ENCODE measurements at places on chromosomes 12 and 14.

GRCh38 chr12:42299392-42300308 lies 26.2 kb downstream of the ZCRB1 start:
- DNase-seq = peak; percentile 28

DNA sequence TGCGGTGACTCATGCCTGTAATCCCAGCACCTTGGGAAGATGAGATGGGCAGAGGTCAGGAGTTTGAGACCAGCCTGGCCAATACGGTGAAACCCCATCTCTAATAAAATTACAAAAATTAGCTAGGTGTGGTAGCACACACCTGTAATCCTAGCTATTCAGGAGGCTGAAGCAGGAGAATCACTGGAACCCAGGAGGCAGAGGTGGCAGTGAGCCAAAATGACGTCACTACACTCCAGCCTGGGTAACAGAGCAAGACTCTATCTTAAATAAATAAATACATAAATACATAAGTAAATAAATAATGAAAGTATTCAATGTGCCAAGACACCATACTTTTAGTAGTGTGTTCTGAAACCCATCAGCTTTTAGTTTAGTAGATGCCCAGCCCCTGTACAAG lies 308.1 kb upstream of the FLRT2 start:
- DNase-seq = no peak

DNA sequence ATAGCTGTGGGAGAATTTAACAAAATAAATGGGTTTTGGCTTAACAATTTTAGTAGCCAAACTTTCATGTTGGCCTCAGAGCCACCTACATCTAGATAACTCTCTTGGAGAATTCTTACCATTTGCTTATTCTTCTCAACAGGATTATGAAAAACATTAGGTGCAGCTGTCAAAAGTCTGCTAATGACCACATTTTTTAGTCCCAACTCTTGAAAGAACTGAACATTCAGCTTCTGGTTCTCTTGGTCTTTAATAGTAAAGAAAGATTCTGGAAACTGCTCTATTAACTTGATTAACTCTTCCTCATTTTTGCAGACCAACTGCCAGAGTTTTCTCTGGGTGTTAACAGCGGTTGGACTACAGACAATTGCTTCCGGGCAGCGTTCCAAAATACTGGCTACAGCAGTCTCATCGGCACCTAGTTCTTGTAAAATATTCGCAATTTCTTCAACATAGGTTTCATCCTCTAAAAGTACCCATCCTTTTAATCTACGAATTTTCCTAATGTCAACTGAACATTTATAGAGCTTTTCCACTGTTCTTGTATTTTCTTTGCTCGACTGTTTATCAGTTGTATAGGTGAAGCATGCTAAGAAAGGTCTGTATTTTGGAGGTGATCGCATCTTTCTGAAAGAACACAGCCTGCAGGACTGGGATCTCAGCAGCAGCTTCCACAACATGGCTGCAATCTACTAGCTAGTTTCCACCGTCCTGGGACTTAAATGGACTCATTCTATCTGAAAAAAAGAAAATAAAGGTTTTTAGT lies 8.7 kb downstream of the MTERF2 start:
- no peak for DNase-seq

DNA sequence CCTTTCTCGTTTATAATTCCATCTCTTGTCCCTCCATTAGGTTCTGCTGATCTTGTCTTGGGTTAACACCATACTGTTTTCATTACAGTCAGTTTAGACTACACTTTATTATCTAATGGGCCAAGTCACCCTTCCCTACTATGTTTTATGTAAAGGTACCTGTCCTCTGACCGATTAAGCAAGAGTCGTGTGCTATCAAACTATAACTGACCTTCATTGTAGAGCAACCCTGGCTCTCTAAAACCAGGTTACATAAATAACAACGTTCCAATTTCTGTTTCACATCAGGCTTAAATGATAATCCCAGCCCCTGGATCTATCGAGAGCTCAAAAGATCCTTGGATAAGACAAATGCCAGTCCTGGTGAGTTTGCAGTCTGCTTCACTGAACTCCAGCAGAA lies 16.7 kb downstream of the OAS2 start:
- DNase-seq = no peak

DNA sequence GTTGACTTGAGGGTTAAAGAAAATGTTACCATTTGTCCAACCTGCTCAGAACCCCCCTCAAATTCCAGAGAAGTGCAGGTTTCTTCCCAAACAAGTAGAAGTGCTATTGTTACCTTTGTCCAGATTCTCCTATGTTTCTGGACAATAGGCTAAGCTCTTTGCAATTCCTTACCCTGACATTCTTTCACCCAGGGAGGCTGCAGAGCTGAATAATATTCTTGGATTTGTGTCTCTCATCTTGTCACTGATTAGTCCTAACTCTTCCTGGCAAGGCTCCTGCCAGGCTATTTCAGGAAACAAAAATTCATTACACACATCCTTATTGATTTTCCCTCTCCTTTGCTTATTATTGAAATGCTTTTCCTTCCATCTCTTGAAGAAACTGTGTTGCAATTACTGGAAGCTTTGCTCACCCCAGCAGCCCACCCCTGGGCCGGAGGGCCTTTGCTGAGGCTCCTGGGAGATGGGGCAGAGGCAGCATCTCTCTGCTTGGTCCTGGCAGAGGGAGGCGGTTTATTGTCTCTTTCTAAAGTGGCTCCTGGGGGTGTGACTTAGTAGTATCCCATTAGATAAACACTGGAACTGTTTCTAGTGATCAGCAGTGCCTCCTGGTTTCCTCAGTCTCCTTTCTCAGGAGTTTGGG lies 207.5 kb upstream of the PELI2 start:
- DNase-seq = no peak

DNA sequence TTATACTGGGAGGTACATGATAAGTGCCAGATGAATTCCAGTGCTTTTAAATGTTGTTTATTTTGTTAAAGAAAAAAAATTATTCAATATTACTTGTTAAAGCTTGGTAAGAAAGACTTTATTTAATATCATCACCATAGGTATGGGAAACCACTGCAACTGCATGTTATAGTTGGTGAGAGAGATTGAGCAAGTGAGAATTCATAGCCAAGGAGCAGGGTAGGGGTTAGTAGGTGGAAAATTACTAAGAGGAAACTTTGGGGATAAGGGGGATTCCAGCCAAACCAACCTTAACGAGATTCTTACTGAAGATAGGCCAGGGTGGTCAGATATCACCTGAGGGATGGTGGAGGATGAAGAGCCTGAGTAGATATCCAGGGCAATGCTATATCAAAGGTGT lies 38.4 kb downstream of the SLC16A7 start:
- DNase-seq = no peak

- DNase-seq = no peak
These were observed 160.1 kb downstream of the TMX1 start for GRCh38 chr14:51400139-51400538.

GRCh38 chr14:101017209-101017608 lies 113.7 kb upstream of the RTL1 start:
- no peak for DNase-seq

GRCh38 chr12:122005252-122005776 lies 16.4 kb upstream of the BCL7A start:
- no peak for DNase-seq

DNA sequence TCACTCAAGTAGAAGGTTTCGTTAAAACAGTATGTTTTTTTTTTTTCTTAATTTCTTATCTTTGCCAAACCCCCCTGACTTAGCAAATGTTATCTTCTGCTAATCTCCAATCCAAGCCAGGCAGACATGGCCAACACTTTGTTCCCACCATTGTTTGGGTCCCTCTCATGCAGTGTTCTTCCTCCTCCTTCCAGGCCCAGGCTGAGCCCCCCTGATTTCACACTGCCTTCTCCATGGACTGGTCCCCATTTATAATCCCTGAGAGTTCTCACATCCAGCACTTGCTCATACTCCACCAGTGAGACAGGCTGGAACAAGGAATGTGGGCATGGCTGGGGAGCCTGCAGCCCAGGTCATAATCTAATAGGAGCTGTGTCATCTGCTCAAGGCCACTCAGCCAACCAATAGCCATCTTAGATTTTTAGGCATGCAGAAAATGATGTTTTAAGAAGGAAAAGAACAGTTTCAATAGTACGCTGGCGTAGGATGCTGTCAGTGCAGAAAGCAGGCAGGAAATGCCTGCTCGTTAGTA lies 238.4 kb upstream of the CCDC196 start:
- no peak for DNase-seq

GRCh38 chr12:89384050-89384758 lies 31.9 kb upstream of the DUSP6 start:
- no peak for DNase-seq

DNA sequence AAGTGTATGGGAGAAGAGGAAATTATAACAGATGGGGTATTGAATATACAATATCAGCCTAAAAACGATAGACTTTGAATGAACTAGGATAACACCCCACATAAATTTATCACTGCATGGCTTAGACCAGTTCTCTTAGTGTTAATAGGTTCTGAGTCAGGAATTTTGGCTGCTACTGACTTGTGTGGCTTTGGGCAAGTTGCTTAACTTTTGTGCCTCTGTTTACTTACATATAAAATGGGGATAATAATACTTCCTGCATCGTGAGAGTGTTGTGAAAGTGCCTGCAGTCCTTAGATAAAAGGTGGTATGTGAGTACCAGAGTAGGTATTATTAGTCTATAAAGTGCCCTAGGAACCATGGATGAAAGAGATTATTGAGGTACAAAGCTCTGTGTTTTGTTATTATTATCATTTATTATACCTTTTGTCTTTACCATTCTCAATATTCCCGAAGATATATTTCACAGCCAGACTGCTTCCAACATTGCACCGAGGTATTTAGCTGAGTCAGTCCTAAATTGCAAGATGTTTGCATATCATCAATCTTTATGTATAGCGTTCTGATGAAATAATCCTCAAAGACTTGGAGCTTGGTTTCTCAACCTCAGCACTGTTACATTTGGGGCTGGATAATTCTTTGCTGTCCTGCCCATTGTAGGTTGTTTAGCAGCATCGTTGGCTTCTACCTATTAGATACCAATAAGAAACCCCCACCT lies 2.3 kb upstream of the PAWR start:
- DNase-seq = no peak

DNA sequence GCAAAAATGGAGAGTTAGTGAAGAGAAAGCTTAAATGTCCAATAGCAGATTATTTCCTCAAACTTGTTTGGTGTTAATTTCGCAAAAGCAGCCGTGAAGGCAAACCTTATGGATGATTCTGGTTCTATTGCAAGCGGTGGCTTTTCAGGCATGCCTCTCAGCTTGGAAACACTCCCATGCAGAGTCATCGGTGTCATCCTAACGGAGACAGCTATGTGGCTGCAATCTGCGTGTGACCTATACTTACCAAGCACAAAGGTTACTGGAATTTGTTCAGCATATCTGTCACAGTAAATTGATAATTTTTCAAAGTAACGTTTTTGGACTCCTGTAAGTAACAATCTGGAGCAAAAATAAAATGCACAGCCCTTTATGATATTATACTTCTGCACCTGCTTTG lies 5.0 kb downstream of the BEST3 start:
- DNase-seq = no peak

- no peak for DNase-seq
These were observed 9.0 kb downstream of the MLXIP start for GRCh38 chr12:122087431-122088178.

GRCh38 chr14:100130521-100130920 lies 28.9 kb downstream of the DEGS2 start:
- DNase-seq = no peak

DNA sequence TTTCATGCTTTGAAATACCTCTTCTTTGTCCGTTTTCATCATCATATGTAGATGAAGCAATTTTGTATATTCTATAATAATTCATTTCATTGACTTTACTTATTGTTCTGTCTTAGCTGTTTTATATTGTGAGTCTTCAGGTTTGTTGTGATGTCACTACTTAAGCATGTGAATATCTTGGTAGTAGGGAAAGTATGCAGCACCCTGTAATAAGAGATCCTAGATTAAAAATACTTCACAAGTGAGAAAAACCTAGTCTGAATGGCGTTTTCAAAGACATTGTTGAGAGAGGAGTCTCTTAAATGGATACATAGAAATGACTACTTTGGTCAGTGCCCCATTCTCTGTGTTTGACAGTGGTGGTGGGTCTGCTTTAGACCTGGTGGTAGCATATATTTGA lies 61.4 kb downstream of the SLC16A7 start:
- DNase-seq = no peak

DNA sequence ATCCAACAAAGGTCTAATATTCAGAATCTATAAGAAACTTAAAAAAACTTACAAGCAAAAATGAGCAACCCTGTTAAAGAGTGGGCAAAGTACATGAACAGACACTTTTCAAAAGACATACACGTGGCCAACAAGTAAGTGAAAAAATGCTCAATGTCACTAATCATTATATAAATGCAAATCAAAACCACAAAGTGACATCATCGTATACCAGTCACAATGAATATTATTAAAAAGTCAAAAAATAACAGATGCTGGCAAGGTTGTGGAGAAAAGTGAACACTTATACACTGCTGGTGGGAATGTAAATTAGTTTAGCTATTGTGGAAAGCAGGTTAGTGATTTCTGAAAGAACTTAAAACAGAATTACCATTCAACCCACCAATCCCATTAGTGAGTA lies 199.1 kb downstream of the SNAPC1 start:
- DNase-seq = no peak

DNA sequence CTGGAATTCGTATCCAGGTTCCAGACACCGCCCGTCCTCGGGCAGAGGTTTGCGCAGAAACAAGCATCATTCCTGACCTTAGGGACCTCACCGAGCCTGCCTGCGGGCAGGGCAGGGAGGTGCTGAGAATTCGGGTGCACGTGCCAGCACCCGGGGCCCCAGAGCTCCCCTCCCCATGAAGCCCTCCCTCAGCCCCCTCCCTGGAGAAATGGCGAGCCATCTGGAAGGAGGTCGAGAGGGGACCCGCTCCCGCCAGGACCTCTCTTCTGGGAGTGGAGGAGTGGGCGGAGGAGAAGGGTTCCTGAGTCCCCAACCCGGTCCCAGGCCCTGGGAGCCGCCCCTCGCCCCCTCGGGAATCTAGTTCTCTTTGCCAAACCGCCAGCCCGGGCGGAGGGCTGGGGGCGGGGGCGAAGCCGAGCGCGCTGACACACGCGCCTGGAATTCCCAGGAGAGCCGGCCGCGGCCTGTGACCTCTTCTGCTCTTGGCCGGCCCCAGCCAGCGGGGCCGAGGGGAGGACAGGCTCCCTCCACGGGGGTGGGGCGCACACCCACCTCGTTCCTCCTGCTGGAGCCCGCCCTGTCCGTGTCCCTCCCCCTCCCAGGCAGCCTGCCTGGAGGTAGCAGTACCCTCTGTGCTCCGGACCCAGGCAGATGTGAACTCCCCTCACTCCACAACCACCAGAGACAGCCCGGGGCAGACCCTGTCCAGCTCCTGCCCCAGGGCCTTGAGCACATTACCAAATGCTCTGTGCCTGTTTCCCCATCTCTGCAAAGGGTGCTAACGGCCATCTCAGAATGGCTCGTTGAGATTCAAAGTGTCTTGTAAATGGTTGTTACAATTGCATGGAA lies 23.0 kb upstream of the GPR132 start:
- no peak for DNase-seq

GRCh38 chr12:93567174-93567573 lies 5.3 kb upstream of the SOCS2 start:
- no peak for DNase-seq
